ENCODE measurements at places on chromosomes 16 and 17. TPM values are rescaled to one million over a fixed set of nuclear protein-coding genes. Genes with fewer than 3 reads are reported as not detected.

GRCh38 chr16:81532491-81533174 is 88.0 kb downstream of the CMIP start:
- H3K36me3 ChIP-seq: peaks cover 1% of the 10 kb centered on the region
- no peak overlapping the region for H3K4me3 ChIP-seq
- no peak for DNase-seq
- peaks cover 11% of the 10 kb centered on the region for H3K4me1 ChIP-seq

RAB34 gene
- total RNA-seq: 11.0 TPM

- no peak for DNase-seq
- H3K36me3 ChIP-seq: no peaks in the 10 kb centered on the region
- H3K27ac ChIP-seq: no peak overlapping the region
- H3K27me3 ChIP-seq: no peaks in the 10 kb centered on the region
These were observed 82.5 kb downstream of the NETO2 start for GRCh38 chr16:47061204-47061603.

- H3K27ac ChIP-seq: no peak overlapping the region
- no peaks in the 10 kb centered on the region for H3K27me3 ChIP-seq
- peaks cover 11% of the 10 kb centered on the region for H3K4me1 ChIP-seq
- no peak for DNase-seq
These were observed 3.8 kb downstream of the RPUSD1 start for GRCh38 chr16:784431-784830.
